ENCODE measurements at places on chromosomes 2 and 18.

DNA sequence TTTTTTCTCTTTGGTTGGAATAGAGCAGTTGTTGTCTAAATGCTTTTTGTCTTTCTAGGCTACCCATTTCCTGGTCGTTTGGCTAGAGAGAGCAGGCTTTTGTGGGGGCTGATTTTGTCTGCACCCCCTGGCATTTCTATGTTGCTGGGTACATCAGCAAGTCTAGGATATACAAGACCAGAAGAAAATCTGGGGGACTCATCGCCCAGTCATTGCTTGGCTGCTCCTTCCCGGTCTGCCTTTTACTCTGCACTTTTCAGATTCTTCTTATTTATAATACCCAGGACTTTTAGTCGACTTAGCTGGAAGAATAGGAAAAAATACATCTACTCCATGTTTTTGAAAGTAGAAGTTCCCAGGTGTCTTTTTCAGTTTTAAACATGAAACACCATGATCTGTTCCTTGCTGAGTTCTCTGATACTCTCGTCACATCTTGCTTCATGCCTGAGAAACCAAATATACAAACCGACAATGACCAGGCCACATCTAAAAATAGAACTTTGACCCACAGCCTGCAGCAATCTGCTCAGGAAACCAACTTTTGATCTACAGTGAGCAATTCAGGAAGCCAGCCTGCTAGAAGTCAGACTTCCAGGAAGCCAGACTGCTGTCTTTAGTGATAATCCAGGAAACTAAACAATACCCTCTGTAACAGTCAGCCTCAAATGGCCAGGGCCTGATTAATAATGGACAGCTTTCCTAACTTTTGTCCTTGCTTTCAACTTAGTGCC, 163.8 kb upstream of the MEX3C start:
- no peak for DNase-seq

GRCh38 chr2:69638630-69639029, 4.9 kb downstream of the AAK1 start:
- no peak for DNase-seq

DNA sequence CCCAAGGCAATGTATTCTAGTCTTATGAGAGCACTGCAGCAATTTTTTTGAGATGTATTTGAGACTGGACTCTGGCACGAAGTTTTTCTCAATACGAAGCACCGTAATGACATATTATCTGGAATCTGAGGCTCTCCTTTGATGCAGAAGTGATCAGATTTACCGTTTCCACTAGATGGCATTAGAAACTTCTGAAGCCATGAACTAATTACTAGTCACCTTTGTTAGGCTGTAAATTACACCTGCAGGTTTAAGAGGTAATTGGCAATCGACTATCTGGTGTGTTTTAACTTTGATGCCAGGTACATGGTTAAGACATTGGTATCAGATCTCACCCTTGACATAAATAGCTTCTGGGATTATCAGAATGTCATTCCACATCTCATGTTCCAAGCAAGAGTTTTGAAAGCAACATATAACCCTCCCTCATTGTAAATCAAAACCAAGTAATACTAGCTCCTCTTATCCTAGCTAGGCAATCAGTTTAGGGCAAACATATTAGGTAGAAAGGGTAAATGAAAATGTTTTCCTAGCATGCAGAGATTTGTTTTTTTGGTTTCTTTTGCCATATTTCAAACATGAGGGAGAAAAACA, 254.6 kb upstream of the SPRED2 start:
- DNase-seq, result no peak

DNA sequence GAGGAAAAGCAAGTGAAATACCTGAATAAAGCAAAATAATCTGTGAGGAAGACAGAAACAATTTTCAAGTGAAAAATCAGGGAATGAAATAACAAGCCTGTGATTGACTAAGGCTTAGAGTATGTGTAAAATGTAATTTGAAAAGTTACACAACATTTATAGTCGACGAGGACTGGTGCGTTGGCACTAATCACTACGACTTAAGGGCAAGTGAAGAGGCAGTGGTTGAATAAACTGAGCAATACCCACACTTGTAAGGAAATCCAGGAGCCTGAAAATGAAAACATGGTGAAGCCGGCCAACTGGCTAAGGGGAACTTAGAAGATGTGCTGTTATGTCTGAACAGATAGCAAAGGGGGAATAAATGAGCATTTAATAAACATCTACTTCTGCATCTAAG, 13.4 kb downstream of the DOK1 start:
- DNase-seq, result no peak

DNA sequence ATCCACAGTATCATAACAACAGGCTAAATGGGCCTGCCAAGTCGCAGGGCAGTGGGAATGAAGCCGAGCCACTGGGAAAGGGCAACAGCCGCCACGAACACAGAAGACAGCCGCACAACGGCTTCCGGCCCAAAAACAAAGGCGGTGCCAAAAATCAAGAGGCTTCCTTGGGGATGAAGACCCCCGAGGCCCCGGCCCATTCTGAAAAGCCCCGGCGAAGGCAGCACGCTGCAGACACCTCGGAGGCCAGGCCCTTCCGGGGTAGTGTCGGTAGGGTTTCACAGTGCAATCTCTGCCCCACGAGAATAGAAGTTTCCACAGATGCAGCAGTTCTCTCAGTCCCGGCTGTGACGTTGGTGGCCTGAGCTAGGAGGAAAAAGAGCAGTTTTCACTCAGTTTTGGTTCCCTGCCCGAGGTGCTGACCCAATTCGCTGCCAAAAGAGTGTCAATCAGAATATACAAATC, 32.2 kb downstream of the KCTD18 start:
- DNase-seq, result no peak

GRCh38 chr2:74063486-74063885, 78.8 kb downstream of the TET3 start:
- no peak for DNase-seq

DNA sequence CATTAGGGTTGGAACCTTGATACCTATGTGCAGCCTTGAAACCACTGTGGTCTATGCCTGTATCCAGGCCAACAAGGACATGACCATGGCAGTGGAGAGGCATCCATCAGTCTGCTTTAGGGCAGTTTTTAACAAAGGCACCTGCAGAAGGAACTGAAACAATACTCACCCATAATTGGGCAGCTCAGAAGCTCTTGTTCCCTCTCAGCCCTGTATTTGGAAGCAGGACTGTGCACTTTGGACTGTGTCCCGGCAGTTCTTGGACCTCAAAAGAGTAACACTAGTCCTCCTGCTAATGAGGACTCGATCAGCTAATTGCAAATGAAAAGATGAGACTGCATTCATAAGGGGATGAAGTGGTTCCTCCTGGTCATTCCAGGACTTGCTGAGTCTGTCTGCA, 500.2 kb upstream of the TNP1 start:
- DNase-seq, result no peak

GRCh38 chr2:108916796-108917421, 72.1 kb downstream of the EDAR start:
- no peak for DNase-seq
